ENCODE measurements at places on chromosomes 2 and 18.

GRCh38 chr2:188725746-188726360 is 248.3 kb upstream of the COL3A1 start:
- DNase-seq = no peak

- no peak for DNase-seq
Observed at GRCh38 chr2:7052404-7052803, 135.2 kb downstream of the RNF144A start.

GRCh38 chr18:56479841-56480240 is 158.6 kb downstream of the TXNL1 start:
- no peak for DNase-seq

GRCh38 chr2:24315669-24316068 is 44.7 kb downstream of the ITSN2 start:
- no peak for DNase-seq

GRCh38 chr18:23284629-23285028 is 149.3 kb downstream of the CABLES1 start:
- no peak for DNase-seq

DNA sequence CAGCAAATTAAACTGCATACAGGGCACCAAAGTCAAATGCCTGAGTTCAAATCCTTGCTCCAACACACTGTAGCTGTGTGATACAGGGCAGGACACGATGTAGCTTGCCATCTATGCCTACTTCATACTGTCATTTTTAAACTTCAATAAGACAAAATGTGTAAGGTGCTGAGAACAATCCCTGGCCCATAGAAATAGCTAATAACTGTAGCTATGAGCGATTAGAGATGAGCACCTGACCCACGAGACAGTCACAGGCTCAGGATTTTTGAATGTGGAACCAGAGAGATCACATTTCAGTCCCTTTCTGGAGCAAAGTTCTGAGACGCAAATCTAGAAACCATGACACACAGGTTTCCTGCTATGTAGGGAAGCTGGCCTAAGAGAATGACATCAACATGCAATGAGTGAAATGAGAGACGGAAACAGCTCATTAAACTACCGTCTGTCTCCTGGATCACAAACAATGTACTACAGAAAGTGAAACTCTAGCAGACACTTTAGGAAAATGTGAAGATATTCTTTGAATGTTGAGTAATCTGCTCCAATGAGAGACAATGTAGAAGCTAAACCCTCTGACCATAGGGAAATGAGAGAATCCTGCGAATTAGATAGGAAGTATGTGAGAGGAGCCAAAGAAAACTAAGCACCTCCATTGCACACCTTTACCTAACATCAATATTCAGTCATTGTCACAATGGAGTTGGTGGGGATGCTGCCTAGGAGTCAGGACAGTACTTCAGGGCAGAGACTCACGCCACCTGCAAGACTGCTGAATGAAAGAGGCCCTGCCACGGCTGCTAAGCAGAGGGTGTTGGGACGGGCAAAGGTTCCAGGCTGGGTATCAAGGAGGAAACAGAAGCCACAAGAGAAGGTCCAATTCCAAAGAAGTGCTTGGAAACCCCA is 25.5 kb downstream of the B4GALT6 start:
- DNase-seq = no peak

- DNase-seq = no peak
Observed at GRCh38 chr2:16430846-16431245, 234.8 kb downstream of the CYRIA start.

- no peak for DNase-seq
Observed at GRCh38 chr2:215364157-215365155, 52.6 kb downstream of the ATIC start.

DNA sequence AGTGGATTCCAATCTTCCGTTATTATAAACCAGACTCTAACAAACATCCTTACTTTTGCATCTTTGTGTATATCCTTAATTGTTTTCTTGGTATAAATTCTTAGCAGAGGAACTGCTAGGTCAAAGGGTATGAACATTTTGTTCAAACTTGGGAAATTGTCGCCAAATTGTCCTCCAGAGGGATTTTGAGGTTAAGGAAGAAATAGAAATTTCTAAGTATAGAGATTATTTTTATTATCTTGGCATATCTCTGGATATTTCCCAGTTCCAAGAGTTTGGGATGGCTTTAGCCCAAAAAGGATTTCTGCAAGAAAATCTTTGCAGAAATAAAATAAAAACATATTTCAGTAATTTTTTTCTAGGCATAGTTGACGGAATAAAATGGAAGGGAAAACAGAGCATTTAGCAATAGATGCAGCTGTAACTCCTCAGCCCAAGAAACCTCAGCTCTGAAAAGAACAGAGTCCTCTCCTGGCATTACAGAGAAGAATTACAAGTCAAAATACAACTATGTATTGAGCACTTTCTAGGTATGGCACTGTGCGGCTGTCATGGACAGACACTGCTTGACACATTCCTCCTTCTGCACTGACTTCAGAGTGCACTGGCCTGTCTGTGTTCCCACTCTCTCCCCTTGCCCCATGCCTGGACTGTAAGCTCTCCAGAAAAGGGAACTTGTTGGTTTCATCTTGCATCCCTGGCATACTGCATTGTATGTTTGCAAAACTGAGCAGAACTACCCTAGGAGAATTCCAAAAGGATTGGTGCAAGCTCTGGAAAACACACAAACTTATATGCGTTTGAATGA is 117.3 kb upstream of the STON1 start:
- no peak for DNase-seq

DNA sequence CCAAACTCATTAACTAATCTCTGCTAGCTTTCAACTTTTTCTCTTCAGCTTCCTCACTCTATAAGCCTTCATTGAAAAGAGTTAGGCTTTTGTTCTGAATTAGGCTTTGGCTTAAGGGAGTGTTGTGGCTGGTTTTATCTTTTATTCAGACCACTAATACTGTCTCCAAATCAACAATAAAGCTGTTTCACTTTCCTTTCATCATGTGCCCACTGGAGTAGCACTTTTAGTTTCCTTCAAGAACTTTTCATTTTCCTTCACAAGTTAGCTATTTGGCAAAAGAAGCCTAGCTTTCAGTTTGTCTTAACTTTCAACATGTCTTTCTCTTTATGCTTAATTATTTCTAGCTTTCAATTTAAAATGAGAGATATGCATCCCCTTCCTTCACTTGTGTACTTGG is 271.7 kb upstream of the FSIP2 start:
- no peak for DNase-seq

- no peak for DNase-seq
Observed at GRCh38 chr18:22282311-22283115, 113.1 kb downstream of the GATA6 start.

DNA sequence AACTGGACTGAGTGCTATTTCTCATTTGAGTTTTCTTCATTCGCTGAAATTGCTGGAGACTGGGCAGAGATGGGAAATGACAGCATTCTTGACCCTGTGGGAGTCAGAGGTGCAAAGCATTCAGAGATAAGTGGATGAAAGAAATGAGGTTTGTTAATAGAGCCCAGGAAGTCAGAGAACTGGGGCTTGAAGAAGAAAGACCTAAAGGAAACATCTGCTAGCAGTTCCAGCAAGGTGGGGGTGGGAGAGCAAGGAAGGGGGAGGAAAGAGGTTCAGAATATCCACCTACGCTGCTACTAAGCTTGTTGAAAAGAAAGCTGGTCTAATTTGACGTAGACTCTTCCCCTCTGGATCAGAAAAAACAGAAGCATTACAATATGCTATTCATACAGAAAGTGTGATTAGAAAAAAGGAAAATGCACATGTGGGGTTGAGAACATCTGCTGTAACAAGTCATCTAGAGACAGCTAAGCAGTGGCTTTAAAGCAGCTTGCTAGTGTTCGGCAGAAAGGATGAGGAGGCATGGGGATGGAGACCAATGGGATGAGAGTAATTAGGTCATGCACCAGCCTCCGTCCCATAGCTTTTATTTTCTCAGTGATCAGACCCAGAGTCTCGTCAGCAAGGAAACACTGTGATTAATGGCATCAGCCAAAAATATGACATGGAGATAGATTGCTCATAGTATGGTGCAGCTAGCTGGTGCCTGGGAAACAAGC is 29.7 kb downstream of the NAB1 start:
- no peak for DNase-seq

GRCh38 chr18:79914614-79915160 is 36.8 kb downstream of the SLC66A2 start:
- no peak for DNase-seq

- DNase-seq = no peak
Observed at GRCh38 chr18:58021504-58021903, 22.5 kb upstream of the NEDD4L start.

- no peak for DNase-seq
Observed at GRCh38 chr2:226154610-226155009, 645.0 kb downstream of the IRS1 start.

GRCh38 chr2:236959036-236959435 is 126.7 kb upstream of the COPS8 start:
- DNase-seq = no peak

DNA sequence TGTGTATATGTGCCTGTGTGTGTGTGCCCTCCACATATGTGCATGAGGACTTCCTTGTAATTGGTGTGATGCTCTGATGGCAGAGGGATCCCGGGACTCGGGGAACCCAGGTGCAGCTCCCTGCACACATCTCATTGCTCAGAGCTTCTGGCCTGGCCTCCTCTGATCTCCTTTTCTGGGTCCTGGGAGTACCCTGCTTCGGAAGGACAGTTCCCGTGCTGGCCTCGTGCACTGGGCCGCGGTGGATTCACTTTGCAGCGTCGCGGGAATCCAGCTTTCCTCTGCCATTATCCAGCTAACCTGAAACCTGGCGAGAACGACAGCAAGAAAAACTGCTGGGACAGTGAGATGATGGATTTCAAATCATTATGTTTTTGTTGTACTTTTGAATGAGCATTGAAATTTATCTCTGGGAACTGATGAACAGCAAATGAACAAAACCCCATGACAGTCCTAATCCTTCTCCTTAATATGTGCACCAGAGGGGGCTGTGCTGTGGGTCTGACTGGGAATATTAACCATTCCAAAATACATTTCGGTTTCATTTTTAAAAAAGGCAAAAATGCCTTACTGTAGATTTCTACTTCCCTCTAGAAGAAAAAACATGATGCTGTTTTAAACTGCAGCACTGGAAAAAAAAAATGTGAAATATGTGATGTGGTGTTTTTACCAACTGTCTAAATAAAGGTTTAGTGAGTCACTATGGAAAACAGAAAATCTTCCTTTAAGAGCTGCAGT is 78.2 kb downstream of the PTGR3 start:
- no peak for DNase-seq

DNA sequence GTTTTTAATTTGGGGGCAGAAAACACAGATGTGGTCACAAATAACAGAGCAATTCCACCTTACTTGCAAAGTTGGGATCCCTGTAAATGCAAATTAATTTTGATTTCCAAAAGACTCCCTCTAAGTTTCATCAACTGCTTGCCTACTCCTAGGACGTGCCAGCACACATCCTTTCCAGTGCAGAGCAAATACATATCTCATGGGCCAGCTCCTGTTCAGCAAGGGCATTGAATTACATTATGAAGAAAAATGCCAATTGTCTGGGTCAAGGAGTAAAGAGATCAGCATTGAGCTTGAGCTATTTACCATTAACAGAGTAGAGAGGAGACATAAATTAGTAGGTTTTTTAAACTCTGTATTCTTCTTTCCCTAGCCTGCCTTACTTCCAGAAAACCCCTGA is 18.8 kb downstream of the PID1 start:
- DNase-seq = no peak

GRCh38 chr2:238525990-238526389 is 99.3 kb downstream of the ASB1 start:
- DNase-seq = no peak

Data from anterior cingulate cortex (tissue), 58 donors.